ENCODE measurements at places on chromosomes 7 and 10.

- no peak for DNase-seq
Observed at GRCh38 chr7:6551016-6551511, at the start of gene GRID2IP. Gene GRID2IP, minus strand, starts transcription at chr7:6551461. Its CDS starts 25 bp downstream, at chr7:6551436.

DNA sequence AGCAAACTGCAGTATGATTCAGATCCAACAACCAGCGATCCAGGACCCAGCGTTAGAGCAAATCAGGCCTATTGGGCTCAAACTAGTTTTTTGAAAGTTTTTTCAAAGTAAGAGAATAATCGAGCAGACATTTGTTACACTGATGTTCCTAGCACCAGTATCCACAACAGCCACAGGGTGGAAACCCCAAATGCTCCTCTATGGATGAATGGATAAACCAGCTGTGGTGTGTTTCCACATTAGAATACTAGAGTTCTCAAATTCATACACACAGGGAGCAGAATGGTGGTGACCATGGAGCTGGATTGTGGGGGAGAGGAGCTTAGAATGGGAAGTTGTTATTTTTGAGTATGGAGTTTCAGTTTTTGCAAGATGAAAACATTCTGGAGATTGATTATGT, 60.7 kb downstream of the PDIA4 start:
- DNase-seq: no peak

- DNase-seq: no peak
Observed at GRCh38 chr7:129103561-129104324, 40.8 kb upstream of the TSPAN33 start.

- DNase-seq: no peak
Observed at GRCh38 chr7:43645699-43646226, 62.9 kb downstream of the STK17A start.

GRCh38 chr7:103867874-103868273, 121.6 kb downstream of the RELN start:
- no peak for DNase-seq

DNA sequence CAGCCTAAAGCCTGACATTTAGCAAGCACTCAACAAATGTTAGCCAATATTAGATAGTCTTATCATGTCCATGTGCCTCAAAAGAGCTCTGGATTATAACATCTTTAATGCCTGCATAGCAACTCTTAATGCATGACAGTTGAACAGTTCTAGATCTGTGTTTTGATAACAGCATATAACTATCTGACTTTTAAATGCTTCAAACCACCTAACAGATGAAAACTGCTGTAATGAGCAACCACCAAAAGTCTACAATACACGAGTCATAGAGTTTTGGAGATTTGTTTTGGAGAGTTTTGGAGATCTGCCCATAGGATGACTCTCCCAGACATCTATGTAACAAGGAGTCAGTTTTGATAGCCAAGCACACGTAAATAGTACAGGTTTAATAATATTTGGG, 227.3 kb downstream of the TWIST1 start:
- no peak for DNase-seq

DNA sequence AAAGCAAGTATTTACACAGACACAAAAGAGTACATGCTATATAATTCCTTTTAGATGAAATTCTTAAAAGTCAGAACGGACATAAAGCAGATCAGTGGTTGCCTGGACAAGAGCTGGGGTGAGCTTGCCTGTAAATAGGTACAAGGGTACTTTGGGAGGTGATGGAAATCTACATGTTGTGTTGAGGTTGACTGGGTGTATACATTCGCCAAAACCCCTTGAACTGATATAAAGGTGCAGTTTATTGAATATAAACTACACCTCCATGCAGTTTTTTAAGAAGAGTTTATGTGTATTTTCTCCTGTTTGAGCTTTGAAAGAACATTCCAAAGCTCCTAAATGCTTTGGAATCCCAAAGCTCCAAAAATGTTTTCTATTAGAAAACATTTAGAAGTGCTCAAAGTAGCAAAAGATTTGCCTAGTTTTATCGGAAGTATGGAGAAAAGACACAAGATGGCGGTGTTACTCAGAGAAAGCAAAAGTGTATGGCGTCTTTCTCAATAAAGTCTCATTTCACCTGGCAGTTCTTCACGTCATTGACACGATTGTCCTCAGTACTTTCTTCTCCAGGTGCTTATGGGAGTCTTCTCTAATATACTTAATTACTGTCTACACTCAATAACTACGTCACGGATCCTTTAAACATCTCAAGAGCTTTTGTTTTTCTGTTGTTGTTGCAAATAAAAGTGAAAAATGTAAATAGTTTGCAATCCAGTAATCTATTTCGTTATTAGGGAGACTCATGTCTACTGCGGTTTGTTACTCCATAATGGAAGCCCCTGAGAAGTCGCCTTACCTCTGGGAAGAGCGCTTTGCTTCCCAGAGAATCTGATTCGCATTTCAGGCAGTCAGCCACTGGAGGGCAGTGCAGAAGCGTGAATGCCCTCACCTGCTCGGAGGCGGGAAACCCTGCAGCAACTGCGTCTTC, 14.7 kb upstream of the SEC61G start:
- DNase-seq: peak; percentile 77

DNA sequence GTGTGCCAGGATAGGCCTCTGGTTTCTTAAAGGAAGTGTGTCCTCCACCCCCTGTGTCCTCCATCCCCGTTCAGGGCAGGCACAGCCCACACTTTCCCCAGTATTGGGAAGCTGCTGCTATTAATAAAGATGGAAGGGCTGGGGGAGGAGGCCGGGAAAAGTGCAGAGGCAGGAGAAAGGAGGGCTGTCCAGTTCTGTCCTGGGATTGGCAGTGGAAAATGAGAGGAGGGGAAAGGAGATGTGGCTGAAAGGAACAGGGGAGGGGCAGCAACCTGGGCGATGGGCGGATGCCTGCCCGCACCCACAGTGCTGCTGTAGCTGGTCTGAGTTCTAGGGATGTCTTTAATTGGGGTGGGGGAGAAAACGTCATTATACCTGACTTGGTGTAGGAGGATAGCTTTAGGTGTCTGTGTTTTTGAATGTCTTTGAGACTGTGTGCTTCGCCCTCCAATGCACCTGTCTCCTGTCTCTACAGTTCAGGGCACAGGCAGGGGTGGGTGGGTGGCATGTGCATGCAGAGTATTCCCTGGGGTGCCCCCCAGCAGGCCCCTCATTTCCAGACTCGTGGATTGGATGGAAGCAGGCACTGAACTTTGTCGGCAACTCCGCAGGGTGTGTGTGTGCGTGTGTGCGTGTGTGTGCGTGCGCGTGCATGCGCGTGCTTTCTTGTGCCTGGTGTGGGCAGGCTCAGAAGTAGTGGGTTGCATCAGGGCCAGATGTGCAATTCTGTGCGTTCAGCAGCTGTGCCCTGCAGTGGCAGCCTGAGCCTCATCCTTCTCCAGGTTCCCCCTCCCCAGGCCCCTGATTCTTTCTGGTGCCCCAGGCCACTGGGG, 2.5 kb downstream of the TRIM8 start:
- no peak for DNase-seq

GRCh38 chr7:109532262-109532992, 962.8 kb downstream of the DNAJB9 start:
- DNase-seq: no peak

- DNase-seq: peak; percentile 17
Observed at GRCh38 chr10:24951201-24952142, 934 bp downstream of the PRTFDC1 start.

GRCh38 chr10:13773496-13774170, 186.9 kb downstream of the PRPF18 start:
- no peak for DNase-seq

GRCh38 chr10:99930731-99931550, 78.8 kb downstream of the DNMBP start:
- DNase-seq: no peak

GRCh38 chr10:133022776-133023100, 65.0 kb upstream of the ADGRA1 start:
- DNase-seq: no peak
